Dermis blood vessel endothelial cell (primary cell): ENCODE measurements at places on chromosomes 4 and X.

GRCh38 chrX:21939906-21940305 lies 603 bp upstream of the SMS start:
- no peak for DNase-seq

- no peak for DNase-seq
Observed at GRCh38 chr4:85491527-85491926, 16.6 kb downstream of the ARHGAP24 start.

DNA sequence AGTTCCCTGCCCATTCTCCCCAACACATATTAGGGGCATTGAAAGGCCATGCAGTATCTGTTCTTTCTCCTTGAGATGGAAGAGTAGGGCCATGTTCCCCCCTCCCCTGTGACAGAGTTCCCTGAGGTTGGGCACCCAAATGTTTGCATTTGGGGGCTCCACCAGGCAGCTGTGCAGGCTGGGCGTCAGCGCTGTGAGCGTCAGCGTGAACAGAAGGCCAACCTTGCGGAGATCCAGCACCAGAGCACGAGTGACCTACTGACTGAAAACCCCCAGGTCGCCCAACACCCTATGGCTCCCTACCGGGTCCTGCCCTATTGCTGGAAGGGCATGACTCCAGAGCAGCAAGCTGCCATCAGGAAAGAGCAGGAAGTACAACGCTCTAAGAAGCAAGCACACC lies 3.9 kb downstream of the HSD17B10 start:
- no peak for DNase-seq

- DNase-seq: peak; percentile 39
Observed at GRCh38 chr4:118850488-118851173, 14.7 kb upstream of the SEC24D start.

DNA sequence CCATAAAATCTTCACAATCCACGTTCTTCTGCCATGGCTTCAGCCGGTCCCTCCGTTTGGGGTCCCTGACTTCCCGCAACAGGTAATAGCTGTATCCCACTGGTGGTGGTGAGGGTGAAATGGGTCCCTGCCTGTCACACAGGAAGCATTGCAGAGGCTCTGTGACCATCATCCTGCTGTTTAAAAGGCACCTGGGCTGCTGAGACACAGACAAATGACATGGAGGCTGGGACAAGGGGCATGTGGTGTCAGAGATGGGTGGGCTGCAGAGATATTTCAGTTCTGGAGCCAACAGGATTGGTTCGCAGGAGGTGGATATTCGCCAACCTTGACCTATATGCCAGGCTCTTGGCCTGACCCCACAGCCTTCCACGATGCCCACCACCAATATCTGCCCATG lies 82.1 kb downstream of the JAKMIP1 start:
- no peak for DNase-seq

GRCh38 chrX:13120017-13120416 lies 75.6 kb upstream of the FAM9C start:
- peak; percentile 54 for DNase-seq

GRCh38 chrX:67544281-67545035 lies 637 bp downstream of the AR start:
- DNase-seq: no peak

- no peak for DNase-seq
Observed at GRCh38 chr4:71212216-71212615, 126.6 kb upstream of the SLC4A4 start.

DNA sequence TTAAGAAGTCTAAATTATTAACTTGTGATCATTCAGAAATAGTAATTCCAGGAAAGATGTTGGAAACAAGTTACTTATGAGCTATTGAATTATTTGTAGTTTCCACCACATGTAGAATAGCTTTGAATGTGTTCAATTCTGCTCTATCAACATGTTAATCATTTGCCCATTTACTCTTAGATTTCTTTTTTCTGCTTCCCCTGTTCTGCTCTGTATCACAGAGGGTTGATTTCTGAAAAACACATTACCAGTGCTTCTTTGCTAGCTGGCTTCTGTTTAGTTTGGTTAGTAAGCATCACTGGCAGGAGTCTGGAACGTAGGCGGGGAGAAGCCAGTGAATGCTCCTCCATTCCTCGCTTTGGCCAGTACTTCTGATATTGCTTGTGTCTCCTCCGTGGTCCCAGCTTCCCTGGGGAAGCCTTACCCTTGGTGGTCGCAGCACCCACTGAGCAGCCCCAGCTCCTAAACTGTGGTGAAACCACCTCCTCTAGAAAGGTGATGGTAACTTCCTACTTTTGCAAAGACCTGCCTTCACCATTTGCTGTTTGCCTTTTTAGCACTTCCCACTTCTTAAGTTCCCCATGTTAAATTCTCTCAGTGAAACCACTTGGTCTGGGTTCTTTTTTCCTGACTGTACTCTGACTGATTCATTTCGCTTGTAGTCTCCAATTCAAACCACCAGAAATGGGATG lies 40.3 kb upstream of the GALNT7 start:
- DNase-seq: no peak

GRCh38 chr4:15691346-15692135 lies 9.9 kb downstream of the FAM200B start:
- DNase-seq: peak; percentile 64

DNA sequence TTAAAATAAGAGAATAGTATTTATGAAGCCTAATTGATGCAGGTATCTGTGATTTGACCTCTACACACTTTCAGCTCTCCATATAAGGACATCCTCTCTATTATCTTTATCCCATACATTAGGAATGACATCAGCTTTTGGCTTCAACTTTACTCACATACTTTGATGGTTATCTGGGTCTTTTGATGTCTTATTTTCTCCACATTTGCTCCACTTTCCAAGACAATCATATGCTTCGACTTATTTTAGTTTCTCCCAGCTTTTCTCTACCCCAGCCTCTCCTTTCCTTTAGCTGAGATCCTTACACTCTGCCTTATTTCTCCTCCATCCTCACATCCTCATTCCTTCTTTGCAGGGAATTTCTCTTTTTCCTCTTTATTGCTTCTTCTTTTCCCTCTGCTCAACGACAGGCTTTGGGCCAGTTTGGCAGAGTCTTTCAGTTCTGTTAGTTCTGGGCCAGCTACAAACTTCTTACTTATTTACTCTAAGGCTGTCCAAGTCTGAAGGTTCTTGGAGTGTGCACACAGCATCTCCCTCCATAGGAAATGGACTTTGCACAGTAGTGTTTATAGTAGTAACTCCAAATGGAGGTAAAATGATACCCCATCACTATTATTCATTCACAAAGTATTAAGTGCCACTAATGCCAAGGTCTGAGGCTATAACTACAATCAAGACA lies 50.5 kb downstream of the SLC4A4 start:
- DNase-seq: no peak

- DNase-seq: no peak
Observed at GRCh38 chr4:78939667-78940008, 400 bp upstream of the PAQR3 start.

DNA sequence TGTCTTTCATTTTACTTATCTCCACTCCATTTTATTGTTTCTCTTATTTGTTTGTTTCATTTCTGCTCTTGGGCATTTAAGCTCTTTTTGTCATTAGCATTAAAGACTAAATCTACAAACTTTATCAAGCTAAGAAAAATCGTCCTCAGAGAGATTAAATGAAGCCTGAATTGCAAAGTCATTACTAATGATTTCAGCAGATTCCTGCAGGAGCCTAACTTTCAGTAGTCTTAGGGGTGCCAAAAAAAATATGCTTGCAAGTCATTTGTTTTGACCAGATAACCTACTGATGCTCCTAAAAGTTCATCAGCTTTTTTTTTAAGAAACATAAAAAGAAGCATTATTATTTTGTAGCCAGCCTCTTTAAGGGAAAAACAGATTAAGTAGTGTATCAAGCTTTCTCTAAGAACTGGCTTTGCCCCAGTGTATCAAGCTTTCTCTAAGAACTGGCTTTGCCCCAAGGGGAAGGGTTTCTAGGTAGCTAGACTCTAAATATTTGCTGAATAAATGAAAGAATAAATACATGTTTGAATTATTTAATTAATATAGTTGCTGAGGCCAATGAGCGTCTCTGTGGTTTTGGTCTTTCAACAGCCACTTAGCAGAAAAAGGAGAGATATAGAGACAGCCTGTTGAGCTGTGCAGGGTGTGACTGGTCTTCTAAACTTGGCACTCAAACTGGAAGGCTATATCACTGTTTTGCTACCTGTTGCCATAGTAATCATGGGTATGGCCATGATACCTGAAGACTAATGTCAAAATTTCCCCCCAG lies 174.2 kb downstream of the BTC start:
- no peak for DNase-seq

GRCh38 chrX:68682790-68683189 lies 35.3 kb downstream of the STARD8 start:
- DNase-seq: no peak

GRCh38 chr4:80438016-80438415 lies 102.5 kb downstream of the CFAP299 start:
- no peak for DNase-seq

DNA sequence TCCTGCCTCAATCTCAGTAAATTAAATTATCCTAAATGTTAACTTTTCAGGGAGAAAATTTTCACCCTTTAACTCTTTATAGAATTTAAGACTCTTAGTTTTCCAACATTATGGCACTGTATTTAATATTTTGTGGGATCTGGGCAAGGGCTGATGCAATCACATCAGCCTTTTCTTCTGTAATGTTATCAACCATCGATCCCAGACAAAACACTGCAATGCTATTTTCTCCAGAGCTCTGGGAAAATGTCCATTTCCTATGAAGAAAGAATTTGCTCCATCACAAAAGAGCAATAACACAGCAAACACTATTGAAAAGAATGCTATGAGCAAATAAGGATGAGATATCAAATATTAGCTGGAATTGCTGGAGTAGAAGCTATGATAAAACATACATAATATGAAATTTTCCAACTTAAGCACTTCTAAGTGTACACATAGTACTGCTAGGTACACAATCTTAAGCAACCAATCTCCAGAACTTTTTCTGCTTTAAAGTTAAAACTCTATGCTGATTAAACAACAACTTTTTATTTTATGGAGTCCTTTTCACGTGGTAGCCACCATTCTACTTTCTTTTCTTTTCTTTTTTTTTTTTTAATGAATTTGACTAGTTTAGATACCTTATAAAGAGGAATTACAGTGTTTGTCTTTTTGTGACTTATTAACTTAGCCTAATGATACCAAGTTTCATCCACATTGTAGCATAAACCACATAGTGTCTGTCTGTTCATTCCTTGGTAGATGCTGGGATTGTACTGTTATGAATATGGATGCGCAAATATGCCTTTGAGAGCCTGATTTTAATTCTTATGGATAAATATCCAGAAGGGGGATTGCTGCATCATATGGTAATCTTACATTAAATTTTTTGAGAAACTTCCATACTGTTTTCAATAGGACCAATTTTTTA lies 43.6 kb downstream of the UGT2A3 start:
- no peak for DNase-seq

DNA sequence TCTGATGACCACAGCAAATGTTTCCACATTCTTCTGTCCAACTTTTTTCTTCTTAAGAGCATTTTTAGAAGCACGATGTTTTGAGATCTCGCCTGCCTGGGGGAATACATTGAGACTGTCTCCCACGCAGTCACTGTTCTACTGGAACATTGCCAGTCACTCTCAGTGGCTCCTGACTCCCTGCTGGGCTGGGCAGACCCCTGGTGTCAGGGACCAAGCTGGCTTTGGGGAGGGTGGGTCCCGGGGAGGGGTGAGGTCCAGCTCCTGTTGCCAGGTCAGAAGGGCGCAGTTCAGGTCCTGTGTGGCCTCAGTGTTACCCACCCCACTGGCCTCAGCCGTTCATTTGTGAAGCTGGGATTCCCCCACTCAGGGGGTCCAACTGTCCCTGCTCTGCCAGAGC lies 18.9 kb upstream of the ABLIM2 start:
- no peak for DNase-seq

DNA sequence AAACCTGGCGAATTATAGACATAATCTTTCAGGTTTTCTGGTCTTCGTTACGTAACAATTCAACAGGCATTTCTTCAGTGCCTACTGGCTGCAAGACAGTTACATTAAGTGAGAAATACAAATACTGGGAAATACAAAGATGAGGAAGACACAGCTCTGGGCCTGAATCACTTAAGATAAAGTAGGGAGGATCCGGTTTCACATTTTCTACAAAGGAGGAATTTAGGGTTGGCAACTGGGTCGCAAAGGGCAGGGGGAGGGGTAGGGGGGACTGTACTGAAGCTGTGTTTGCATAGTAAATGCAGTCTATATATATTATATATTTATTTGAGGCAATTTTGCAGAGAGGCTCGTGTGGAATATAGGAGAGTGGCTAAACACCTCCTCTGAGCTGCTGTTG lies 107.4 kb downstream of the MAML3 start:
- no peak for DNase-seq

- no peak for DNase-seq
Observed at GRCh38 chr4:612052-612748, 13.2 kb upstream of the PDE6B start.

DNA sequence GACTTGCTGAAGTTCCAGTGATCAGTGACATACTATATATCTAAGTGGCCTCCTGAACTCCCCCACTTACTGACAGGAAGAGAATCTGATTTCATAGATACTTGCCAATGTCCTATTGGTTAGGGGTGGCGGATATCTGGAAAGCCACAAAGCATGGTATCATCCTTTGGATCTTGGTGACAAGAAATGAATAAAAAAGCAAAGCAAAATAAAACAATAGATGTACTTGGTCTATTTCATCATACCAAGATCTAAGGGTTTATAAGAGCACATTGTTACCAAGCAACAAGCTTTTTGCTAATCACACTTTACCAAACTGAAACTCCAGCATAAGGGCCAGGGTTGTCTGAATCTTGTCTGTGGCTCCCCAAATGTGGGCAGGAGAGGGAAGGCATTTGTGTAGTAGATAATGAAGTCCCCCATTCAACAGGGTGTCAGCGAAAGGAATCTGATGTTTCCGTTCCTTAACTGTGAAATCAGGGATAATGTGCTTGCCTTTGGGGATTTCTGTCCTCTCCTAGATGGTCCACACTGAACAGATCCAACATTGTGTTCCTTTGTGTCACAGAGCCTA lies 125.0 kb upstream of the SMIM10 start:
- DNase-seq: no peak

- DNase-seq: no peak
Observed at GRCh38 chr4:152010710-152011079, 249.9 kb upstream of the GATB start.

- DNase-seq: no peak
Observed at GRCh38 chr4:145907390-145907789, 31.2 kb downstream of the ZNF827 start.

GRCh38 chr4:158319880-158320279 lies 109.6 kb downstream of the TMEM144 start:
- DNase-seq: no peak

DNA sequence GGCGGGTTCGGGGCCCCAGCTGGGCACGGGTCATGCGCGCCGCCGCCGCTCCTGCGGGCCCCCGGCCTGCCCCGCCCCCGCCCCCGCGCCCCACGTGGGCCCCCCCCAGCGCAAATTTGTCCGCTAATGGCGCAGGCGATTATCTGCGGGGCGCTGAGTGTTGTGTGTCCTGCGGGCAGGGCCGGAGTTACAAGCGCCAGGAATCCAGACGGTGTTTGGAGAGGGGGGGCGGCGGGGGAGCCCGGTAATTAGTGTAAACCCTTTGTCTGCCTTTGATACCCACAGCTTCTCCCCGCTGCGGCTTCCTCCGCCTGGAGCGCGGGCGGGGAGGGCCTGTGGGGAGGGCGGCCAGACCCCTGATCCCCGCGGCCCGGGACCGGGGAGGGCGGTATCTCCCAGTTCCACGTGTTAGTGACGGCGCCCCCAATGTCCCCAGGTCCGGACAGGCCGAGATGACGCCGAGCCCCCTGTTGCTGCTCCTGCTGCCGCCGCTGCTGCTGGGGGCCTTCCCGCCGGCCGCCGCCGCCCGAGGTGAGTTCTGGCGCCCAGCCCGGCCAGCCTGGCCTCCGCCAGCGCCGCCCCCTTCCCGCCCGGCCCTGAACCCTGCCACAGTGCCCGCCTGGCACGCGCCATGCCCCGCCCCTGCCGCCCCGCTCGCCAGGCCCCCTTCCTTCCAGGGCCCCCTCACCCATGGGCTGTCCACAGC lies 761 bp downstream of the FGFRL1 start:
- DNase-seq: peak; percentile 50
